ENCODE measurements at places on chromosomes 2 and 18. TPM values are rescaled to one million over a fixed set of nuclear protein-coding genes. Genes with fewer than 3 reads are reported as not detected.

GREB1L gene
- polyA plus RNA-seq: 1.2 TPM

INPP5D gene
- 15.2 TPM for polyA plus RNA-seq

KRCC1 gene
- 17.1 TPM for polyA plus RNA-seq

ERMN gene
- not detected for polyA plus RNA-seq

ACADL gene
- polyA plus RNA-seq: 0.08 TPM

TXNDC2 gene
- polyA plus RNA-seq: 0.02 TPM

RPRM gene
- polyA plus RNA-seq: not detected

SPOPL gene
- 2.7 TPM for polyA plus RNA-seq

CHST10 gene
- polyA plus RNA-seq: 4.4 TPM

LHCGR gene
- polyA plus RNA-seq: not detected

ZBTB7C gene
- 0.02 TPM for polyA plus RNA-seq

MC5R gene
- polyA plus RNA-seq: not detected

DNA sequence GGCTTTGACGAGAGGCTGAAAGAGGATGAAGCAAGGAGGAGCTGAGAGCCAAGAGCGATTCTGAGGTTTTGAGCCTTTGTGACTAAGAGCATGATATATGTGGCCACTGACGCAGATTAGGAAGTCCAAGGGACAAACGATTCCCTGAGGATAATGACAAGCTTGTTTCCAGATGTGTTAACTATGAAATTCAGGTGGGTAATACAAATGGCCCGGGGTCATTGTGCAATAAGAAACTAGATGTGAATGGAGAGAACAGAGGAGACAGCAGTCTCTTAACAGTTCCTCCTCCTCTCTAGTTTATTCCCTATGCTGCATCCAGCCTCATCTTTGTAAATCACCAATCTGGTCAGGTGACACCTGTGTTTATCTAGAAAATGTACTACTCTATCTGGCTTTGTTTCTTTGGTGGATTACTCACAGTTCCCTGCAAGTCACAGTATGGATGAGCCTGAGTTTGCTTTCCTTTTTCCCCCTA is 84.2 kb downstream of the SOCS6 start:
- peak; percentile 96 for DNase-seq

DNA sequence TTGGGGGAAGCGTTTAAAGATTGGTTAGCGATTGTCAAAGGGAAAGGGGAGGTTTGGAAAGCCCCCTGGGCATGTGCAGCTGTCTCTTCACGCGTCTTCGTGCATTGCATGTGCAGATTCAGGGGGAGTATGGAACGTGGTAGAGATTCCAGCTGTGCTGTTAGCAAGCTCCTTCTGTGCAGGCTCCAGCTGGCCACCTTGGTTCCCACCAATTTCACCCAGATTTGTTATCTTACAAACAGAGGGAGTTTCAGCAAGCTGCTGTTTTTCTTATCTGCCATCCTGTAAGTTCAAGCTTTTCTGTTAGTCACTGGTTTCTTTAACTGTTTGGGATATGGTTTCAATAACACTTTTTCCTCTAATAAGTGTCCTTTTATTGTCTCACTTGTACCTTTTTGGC is 30.4 kb downstream of the FARP2 start:
- no peak for DNase-seq

DNA sequence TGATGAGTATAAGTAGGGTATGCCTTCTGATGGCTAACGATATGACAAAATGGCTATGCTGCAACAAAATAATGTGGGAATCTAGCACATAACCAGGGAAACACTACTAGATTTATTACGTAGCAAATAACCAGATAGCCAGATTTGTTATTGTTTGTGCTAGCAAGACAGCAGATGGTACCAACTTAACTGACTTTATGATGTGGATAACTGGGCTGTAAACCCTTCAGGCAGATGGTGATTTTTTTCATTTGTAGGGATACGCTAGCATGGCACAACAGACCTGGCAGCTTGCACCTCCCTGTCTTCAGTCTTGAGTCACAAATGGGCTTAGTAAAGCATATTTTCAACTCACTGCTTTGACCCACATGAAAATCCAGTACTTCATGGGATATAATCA is 48.7 kb downstream of the PRELID3A start:
- DNase-seq: no peak

GRCh38 chr2:187500585-187501359 is 52.7 kb upstream of the CALCRL start:
- DNase-seq: peak; percentile 13

- no peak for DNase-seq
Measured at GRCh38 chr18:74861154-74861553, 263.5 kb downstream of the ZNF407 start.

DNA sequence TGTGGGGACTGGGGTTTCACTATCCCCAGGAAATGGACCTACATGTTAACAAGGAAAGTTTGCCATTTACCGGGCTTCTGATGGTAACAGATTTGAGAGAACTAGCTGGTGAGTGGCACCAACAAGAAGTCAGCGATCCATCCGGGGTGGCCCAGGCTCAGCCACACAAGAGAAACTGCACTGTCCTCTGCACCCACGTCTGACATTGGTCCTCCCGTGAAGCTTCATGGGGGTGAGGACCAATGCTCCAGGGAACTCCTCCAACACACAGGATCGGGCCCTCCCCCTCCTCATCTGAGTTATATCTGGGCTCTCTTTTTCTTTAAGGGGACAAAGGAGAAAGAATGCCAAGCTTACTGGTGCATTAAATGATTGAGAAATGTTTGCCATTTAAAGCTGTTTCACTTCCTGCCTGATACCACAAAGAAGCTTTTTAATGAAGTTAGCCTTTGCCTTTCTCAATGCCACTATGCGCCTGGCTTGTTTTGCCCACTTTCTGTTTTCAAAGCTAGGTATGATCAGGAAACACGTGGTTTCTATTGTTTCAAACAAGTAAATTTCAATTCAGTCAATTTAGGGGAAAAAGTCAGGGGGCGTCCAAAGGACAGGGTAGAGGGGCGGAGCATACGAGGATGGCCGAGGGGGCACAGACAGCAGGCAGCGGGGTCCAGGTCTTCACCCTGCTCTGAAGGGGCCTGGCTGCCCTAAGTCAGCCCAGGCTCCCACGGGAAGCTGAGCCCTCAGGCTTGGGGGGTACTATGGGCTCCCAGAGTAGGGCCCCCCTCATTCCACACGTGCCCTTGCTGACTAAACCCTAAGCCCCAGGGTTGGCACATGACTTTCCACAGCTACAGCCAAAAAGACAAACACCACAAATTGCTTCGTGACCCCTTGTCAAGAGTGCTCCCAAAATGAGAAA is 204.0 kb upstream of the ID2 start:
- DNase-seq: no peak

DNA sequence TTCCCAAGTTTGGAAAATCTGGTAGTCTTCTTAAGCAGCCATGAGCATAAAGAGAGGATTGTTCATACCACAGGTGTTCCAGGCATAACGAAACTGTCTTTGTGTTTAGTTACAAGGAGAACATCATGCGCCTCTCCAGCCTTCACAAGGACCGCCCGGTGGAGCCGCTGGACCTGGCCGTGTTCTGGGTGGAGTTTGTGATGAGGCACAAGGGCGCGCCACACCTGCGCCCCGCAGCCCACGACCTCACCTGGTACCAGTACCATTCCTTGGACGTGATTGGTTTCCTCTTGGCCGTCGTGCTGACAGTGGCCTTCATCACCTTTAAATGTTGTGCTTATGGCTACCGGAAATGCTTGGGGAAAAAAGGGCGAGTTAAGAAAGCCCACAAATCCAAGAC is 6.0 kb upstream of the MROH2A start:
- DNase-seq: no peak

- DNase-seq: no peak
Measured at GRCh38 chr2:96520697-96521096, 15.5 kb upstream of the NEURL3 start.

GRCh38 chr18:8519102-8519501 is 90.1 kb upstream of the RAB12 start:
- DNase-seq: no peak

GRCh38 chr2:226057914-226058313 is 658.4 kb downstream of the NYAP2 start:
- DNase-seq: no peak

DNA sequence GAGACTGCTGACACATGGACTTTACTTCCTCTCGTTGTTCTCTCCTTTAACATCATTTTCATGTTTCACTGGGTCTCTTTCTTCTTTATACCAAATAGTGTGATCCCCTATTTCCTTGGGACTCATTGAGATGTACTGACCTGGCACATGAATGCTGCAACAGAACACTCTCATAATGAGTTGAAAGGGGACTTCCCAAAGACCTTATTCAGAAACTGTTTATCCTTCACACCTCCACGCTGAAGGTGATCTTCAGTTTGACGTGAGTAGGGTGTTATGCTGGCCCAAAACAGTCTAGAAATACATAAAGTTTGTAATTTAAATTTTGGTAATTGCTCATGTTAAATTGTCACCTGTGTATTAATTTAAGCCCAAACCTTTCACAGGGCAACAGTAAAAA is 1096.8 kb upstream of the GYPC start:
- no peak for DNase-seq

DNA sequence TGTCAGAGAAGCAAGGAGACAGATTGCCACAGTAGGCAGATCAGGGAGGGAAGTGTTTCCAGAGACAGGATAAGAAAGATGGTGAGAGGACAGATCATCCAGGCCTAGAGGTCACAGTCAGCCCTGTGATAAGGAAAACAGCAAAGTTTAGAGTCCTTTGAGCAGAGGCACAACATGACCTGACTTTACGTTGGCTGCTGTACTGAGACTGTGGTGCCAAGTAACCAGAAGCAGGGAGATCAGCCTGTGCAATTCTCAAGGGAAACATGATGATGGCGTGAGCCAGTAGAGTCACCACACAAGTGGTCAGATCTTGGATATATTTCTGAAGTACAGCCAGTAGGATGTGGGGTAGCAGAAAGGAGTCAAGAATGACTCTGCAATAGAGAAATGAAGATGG is 43.7 kb downstream of the SMC6 start:
- DNase-seq: no peak

DNA sequence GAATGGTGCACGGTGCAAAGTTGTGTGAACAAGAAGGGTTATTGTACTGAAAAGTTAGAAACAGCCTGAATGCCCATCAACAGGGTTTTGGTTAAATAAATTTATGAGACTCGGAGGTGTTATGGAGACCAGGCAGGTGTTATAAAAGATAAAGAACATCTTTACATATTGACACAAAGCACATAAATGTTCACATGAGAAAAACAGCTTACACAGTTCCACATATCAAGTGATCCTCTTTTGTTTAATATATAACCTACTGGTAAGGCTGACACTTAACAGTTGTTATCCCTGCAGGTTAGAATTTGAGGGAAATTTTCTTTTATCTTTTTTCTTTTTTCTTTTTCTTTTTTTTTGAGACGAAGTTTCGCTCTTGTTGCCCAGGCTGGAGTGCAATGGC is 20.0 kb upstream of the ARPC2 start:
- no peak for DNase-seq

- no peak for DNase-seq
Measured at GRCh38 chr2:206160125-206160806, 571 bp downstream of the EEF1B2 start.

DNA sequence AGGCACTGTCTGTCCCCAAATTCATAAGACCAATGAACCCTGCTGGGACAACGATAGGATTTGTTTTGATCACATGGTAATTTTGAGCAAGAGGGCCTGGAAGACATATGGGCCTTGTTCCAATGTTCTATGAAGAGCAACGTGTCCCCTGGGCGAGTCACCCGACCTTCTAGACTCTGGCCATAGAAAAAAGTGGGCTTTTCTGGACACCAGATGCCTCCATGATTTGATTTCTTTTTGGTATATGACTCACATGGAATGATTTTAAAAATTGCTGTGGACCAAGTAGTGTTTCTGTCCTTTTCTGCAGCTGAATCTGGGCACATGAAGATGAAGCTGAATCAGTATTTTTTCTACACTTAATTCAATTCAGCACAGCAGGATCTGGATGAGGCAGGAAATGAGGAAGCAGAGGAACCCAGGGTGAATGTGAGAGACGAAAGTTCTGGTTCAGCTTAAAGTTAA is 104.9 kb downstream of the CDC42EP3 start:
- DNase-seq: no peak

DNA sequence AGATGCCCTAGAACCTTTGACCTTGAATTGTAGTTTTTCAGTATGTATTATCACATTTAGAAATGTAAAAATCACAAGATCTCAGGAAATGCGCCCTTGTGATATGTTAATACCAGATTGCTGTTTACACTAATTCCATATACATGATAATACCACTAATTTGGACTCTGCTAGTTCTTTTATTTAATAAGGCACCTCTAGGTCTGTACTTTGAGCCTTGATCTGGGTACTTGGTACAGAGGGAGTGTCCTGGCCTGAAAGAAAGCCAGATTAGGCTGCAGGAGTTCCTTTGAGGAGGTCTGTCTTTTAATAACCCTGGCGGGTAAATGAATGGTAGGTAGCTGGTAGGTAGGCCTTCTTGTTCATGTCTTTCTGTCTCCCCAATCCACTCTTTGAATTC is 26.3 kb downstream of the PLEKHA3 start:
- DNase-seq: no peak

All from foreskin keratinocyte (primary cell).